DMS153 (cell line): ENCODE measurements at places on chromosomes 7 and 10.
A peak's percentile ranks its signal among the peaks of the same experiment; 100 is the strongest.

GRCh38 chr7:93817526-93817925 is 73.0 kb downstream of the TFPI2 start:
- DNase-seq = no peak

DNA sequence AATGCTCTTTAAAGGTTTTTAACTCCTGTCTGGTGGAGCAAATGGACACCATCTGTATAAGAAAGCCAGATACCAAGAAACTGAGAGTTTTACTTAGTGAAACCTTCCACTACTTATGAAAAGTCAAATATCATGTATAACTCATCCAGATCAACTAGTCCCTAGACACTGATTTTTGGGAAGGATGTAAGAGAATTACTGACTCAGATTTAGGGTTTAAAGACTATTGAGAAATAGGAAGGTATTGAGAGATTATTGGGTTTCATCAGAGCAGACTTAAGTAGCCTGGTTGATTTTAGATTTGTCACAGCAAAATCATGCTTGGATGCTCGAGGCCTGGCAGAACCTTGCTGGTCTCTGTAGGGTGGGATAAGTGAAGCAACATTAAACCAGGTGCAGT is 3.1 kb downstream of the CSTF2T start:
- no peak for DNase-seq

- DNase-seq = no peak
These were observed 23.7 kb downstream of the SH2B2 start for GRCh38 chr7:102310414-102310815.

- DNase-seq = peak; percentile 5
These were observed 38.6 kb downstream of the NEBL start for GRCh38 chr10:20858292-20859124.

DNA sequence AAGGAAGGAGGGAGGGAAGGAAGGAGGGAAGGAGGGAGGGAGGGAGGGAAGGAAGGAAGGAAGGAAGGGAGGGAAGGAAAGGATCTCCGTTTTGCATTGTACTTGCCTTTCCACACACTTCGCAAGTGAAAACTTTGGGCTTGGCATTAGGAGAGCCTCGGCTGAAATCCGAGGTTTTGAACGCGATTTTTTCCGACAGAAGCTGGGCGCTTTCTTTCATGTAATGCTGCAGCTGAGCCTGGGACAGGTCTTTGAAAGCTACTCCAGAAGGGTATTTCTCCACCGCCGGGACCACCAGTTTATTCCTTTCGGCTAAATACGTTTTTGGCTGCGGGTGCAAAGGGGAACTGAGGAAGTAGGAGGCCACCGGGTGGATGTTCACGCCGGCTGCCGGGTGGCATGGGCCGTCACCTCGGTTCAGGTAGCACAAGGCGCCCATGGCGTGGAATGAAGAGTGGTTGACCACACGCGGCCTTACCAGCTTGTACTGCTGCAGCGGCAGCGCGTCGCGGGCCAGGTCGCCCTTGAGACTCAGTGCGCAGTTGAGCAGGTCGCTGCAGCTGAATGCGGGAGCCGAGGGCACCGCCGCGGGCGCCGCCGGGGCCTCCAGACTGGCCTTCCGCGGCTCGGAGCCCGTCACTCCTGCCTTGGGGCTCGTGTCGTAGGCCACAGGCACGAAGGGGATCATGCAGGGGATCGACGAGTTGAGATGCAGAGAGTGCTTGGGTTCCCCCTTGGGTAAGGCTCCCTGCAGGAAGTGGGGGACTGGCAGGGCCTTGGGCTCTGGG is 825 bp downstream of the FEZF1 start:
- DNase-seq = peak; percentile 12

DNA sequence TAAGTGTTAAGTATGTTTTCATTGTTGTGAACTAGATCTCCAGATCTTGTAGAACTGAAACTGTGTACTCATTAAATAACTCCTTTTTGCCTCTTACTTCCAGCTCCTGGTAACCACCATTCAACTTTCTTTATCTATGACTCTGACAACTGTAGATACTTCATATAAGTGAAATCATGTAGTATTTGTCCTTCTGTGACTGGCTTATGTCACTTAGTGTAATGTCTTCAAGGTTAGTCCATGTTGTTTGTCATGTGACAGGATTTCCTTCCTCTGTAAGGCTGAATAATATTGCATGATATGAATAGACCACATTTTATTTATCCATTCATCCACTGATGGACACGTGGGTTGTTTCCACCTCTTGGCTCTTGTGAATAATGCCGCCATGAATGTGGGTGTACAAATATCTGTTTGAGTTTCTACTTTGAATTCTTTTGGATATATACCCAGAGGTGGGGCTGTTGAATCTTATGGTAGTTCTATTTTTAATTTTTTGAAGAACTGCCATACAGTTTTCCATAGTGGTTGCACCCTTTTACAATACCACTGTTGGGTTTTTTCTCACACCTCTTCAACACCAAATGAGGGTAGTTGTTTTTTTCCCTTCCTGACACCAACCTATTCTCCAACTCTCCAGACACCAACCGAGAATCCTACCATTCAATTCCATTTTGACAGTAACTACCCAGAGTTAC is 10.7 kb upstream of the FMC1 start:
- no peak for DNase-seq

DNA sequence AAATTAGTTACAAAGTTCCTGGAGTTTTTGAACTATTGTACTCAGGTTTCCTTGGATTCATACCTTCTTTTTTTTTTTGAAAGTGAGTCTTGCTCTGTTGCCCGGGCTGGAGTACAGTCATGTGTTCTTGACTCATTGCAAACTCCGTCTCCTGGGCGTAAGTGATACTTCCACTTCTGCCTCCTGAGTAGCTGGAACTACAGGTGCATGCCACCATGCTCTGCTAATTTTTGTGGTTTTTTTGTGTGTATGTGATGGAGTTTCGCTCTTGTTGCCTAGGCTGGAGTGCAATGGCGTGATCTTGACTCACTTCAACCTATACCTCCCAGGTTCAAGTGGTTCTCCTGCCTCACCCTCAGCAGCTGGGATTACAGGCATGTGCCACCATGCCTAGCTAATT is 22.3 kb downstream of the MCM10 start:
- DNase-seq = no peak

GRCh38 chr10:7248585-7249164 is 162.2 kb downstream of the SFMBT2 start:
- no peak for DNase-seq

GRCh38 chr10:123965973-123966895 is 74.6 kb upstream of the CPXM2 start:
- DNase-seq = no peak

GRCh38 chr10:129912986-129913695 is 50.9 kb downstream of the EBF3 start:
- no peak for DNase-seq

DNA sequence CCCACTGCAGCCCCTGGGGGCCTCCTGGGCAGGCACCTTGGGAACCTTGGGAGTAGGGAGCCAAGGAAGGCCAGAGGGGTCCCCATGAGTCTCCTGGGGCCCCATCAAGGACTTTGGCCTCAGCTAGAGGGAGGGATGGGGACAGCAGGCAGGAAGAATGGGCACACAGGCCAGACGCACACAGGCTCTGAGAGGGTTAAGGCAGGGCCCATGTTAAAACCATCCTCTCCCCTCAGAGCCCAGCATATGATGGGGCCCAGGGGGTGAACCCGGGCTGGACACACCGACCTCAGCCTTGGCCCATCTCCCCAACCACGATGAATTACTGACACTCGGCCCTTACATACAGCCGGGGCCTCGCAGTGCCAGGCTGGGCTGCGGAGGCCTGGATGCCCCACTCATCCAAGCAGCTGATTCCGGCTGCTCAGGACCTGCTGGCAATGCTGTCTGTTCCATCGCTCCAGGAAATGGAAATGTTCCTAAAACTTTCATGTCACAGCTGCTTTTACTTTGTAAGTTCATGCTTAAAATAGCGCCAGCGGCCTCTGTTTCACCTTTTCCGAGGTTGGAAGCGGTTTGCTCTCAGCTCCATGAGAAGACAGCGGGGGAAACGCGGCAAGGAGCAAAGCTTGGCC is 17.3 kb upstream of the INPP5A start:
- DNase-seq = no peak

GRCh38 chr10:129472696-129473555 is 5.9 kb downstream of the MGMT start:
- no peak for DNase-seq

GRCh38 chr7:11021468-11021867 is 47.8 kb downstream of the PHF14 start:
- DNase-seq = no peak

DNA sequence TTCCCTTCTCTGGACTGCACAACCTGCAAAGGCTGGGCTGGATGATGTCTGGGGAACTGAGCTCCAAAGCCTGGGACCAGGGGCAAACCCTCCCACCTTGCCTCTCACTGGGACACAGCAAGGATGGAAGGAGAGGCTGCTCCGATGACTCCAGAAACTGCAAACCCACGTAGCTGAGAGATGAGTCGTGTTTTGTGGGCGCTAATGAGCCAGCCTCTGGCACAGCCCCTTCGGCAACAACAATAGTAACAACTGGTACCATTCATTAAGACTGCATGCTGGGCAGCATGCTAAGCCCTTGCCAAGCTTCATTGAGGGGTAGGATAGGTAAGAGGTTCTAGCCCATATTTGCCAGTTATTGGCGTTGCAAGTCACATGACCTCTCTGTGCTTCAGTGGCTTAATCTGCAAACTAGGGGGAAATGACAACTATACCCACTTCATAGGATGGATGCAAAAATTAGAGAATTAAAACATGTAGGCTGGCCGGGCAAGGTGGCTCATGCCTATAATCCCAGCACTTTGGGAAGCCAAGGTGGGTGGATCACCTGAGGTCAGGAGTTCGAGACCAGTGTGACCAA is 145.9 kb downstream of the SH3PXD2A start:
- no peak for DNase-seq

GRCh38 chr7:22640269-22640668 is 86.7 kb upstream of the IL6 start:
- no peak for DNase-seq

GRCh38 chr10:102269017-102269416 is 23.7 kb downstream of the GBF1 start:
- DNase-seq = no peak

GRCh38 chr7:30633223-30633622 is 38.5 kb downstream of the GARS1 start:
- no peak for DNase-seq

DNA sequence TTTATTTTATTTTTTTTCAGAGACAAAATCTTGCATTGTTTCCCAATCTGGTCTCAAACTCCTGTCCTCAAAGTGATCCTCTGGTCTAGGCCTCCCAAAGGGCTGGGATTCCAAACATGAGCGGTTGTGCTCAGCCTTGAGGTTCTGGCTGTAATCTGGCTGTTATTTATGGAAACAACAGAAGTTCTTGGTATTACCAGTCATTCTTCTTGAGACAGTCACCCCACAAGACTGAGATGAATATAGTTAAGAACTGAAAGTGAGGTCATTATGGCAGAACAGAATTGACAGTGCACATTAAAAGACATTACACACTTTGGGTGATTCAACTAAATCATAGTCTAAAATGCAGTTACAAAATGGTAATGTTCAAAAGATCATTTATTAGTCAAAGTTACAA is 719.5 kb downstream of the ZWINT start:
- DNase-seq = no peak

DNA sequence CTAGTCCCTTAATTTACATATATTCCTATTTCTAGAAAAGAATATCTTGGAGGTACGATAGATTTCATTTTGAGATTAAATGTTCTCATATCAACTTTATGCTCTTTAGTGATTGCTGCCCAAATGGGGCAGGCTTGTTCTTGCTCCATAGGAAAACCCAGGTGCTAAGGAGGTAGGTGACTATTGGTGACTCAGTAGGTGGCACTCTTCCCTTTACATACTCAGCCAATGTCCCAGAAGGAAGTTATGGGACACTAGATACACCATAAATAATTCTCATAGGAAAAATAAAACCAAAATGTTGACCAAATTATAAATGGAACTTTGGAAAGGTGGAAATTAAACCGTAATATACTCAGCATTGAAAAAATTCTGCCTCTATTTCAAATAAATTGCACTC is 4.0 kb downstream of the SKAP2 start:
- peak; percentile 48 for DNase-seq

DNA sequence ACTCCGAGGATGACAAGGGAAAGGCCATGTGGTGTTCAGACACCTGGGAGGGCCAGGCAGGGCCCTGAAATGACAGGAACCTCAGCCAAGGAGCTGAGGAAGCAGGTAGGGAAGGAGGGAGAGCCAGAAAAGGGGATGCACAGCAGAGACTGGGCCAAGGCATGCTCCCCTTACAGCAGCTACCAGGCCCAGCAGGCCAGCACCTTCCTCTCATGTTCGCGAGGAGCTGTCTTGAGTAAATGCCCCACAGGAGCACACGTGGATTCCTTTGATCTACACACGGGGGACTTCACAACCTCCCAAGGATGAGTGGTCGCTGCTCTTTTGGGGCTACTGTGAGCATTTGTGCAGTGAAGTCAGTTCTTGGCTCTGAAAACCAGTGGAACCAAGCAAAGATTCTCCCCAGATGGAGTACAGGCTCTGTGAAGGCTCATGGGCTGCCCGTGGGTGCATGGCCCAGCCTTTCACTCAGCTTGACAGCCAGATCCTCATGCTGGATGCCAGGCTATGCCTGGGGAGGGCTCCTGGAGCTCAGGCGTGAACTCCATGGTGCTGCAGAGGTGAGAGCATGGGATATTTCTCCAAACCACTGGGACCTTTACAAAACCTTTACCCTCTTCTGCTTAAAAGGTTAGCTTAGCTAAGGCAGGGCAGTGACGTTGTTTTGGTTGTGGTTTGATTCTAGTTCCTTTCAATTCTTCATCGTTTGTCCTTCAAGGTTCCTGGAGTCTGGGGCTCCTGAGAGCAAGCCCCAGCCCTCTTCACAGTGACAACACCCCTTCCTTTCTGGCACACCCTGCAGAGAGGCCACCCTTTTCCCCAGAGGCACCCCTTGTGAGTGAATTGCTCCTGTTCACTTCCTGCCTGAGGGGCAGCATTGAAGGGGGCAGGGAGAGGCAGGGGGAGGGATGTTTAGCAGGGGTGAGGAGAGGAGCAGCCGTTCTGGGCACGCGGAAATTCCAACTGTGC is 74.2 kb upstream of the ZPBP start:
- DNase-seq = no peak

GRCh38 chr7:519484-520390 is at the start of gene PDGFA:
Gene PDGFA, minus strand, starts transcription at chr7:519846. Its CDS starts 845 bp downstream, at chr7:519001.
- DNase-seq = no peak

DNA sequence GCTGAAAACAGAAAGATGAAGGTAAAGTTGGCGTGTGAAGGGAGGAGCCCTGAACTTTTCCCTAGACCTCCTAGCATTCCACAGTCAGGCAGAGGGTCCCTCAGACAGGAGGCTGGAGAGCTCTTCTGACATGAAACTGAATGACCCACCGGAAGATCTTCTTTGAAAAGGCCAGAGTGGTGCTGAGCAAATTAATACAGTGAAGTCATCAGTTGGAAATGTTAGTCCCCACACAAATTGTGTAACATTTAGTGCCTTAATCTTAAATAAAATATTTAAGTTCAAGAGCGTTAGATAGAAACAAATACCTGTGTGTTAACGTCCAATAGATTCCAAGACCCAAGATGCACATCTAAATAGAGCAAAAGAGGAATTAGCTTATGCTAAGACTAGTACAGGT is 49.0 kb upstream of the WNT16 start:
- DNase-seq = no peak
